NCI-H187 (cell line): ENCODE measurements at places on chromosomes 5 and 9.
A peak's percentile ranks its signal among the peaks of the same experiment; 100 is the strongest.

GRCh38 chr5:34001241-34001841, 6.5 kb downstream of the AMACR start:
- DNase-seq, result peak; percentile 61

- DNase-seq, result no peak
Measured at GRCh38 chr9:92608241-92608908, 61.6 kb downstream of the IPPK start.

GRCh38 chr5:20536813-20537212, 548.8 kb upstream of the CDH18 start:
- DNase-seq, result no peak

DNA sequence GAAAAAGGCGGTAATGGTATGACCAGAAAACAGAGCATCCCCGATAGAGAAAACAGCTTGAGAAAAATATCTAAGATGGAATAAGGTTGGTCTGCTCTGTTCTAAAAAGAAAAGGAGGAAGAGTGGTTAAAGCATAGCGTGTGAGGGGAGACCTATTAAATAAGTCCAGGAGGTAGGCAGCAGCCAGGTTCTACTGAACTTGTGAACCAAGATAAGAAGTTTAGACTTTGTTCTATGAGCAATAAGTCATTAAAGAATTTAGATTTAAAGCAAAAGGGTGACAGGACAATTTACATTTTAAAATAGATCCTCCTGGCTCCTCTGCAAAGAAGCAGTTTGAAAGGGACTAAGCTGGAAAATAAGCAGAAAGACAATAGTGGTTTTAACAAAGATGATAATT, 81.3 kb upstream of the COX7C start:
- no peak for DNase-seq

- DNase-seq, result no peak
Measured at GRCh38 chr9:109245310-109245897, 75.5 kb downstream of the EPB41L4B start.

GRCh38 chr5:72393052-72393451, 72.9 kb downstream of the PTCD2 start:
- DNase-seq, result no peak

GRCh38 chr9:108956631-108957026, 22.4 kb downstream of the ABITRAM start:
- DNase-seq, result no peak

- no peak for DNase-seq
Measured at GRCh38 chr5:73321757-73322436, 126.7 kb downstream of the FOXD1 start.

DNA sequence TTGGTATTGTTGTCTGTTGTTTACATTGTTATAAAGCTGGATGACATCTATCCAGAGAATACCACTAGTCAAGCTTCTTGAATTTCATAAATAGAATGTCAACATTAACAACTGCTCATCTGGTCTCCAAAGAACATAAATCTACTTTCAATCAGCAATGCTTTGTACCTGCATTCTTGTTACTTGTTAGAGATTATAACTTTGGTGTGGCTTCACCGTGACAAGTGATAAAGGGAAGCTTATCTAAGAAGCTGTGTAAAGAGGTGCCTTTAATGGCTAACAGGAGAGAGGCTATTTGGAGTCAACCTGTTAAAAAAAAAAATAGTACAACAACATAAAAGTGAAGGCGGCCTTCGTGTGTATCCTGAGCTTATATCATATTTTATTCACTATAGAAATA, 41.8 kb downstream of the MUSK start:
- no peak for DNase-seq
